SK-N-SH (cell line): ENCODE measurements at places on chromosomes 4 and X.

- H3K36me3 ChIP-seq = no peaks in the 10 kb centered on the region
- no peak overlapping the region for H3K4me3 ChIP-seq
- no peaks in the 10 kb centered on the region for H3K27me3 ChIP-seq
- no peak overlapping the region for H3K27ac ChIP-seq
- peak; percentile 50 for DNase-seq
- H3K4me1 ChIP-seq = no peaks in the 10 kb centered on the region
These were observed 49.4 kb downstream of the RTL9 start for GRCh38 chrX:110407910-110408545.

DNA sequence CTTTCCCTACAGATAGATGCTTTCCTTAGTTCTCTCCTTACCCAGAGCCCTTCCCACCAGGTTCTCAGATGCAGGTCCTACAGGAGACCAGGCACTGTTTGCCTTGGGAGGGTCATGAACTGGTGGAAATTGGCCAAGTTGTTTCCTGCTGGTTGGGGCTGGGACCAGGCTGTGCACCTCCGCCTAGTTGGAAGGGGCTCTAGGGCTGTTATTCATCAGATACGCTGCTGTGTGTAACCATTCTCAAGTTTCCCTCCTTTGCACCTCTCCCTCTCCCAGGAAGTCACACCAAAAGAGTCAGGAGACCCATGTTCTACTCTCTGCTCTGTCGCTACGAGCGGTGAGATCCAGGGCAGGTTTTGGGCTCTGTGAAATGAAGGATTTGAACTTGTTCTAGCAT, 11.9 kb upstream of the VSIG1 start:
- no peaks in the 10 kb centered on the region; the same call in 1 of the 2 replicates for H3K27me3 ChIP-seq
- no peak for DNase-seq
- no peaks in the 10 kb centered on the region for H3K36me3 ChIP-seq

DNA sequence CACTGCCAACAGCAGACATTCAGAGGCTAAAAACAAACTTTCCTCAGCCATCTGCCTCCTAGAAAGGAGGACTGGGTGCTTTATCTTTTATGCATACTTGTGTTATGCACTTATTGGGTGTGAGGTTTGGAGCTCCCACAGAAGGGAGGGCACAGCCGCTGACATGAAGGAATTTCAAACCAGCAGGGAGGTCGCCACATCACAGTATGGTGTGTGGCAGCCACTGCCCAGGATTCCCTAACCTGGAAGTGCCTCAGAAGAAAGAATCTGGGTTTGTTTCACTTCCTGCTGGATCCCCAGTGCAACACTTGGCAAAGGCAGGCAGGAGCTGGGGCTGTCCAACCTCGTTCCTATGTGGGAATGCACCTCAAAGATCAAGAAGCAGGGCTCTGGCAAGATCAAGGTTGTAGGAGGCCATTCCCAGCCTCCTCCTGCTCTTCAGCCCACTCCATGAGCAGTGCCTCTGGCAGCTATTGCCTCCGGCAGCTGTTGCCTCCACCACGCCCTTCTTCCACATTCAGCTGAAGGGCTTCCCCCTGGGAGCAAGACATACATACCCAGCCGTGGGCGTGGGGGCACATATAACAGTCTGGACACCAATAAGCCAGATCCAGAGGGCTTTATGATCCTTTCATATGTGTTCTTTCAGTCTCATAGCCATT, 109.0 kb upstream of the MAMLD1 start:
- H3K27ac ChIP-seq = no peak overlapping the region
- no peak overlapping the region for H3K4me3 ChIP-seq
- DNase-seq = no peak
- H3K36me3 ChIP-seq = no peaks in the 10 kb centered on the region
- no peaks in the 10 kb centered on the region for H3K27me3 ChIP-seq

GRCh38 chrX:140504371-140505324, at the start of gene SOX3:
Gene SOX3 (minus strand): TSS chrX:140505069. CDS start chrX:140505060, 9 bp downstream.
- H3K4me1 ChIP-seq = no peaks in the 10 kb centered on the region
- H3K27me3 ChIP-seq = peaks cover 85% of the 10 kb centered on the region
- H3K4me3 ChIP-seq = no peak within 1 kb of the TSS
- no peak within 1 kb of the TSS for H3K27ac ChIP-seq

GRCh38 chr4:138249132-138249531, 7.0 kb upstream of the SLC7A11 start:
- H3K36me3 ChIP-seq = no peaks in the 10 kb centered on the region
- H3K4me3 ChIP-seq = no peak overlapping the region
- no peaks in the 10 kb centered on the region for H3K27me3 ChIP-seq
- H3K4me1 ChIP-seq = no peaks in the 10 kb centered on the region; the same call in 1 of the 2 replicates

- no peaks in the 10 kb centered on the region for H3K36me3 ChIP-seq
- H3K4me3 ChIP-seq = no peak overlapping the region
- DNase-seq = peak; percentile 28
These were observed 102.9 kb downstream of the TSPAN7 start for GRCh38 chrX:38664285-38664684.

- no peak overlapping the region for H3K4me3 ChIP-seq
- H3K27me3 ChIP-seq = peaks cover 21% of the 10 kb centered on the region
- no peaks in the 10 kb centered on the region for H3K36me3 ChIP-seq
- no peak overlapping the region for H3K27ac ChIP-seq
These were observed 1.5 kb upstream of the CPLX1 start for GRCh38 chr4:827209-828081.

- no peak for DNase-seq
- no peaks in the 10 kb centered on the region for H3K36me3 ChIP-seq
- H3K4me1 ChIP-seq = no peaks in the 10 kb centered on the region
- no peak overlapping the region for H3K27ac ChIP-seq
These were observed 1666.4 kb upstream of the IGFBP7 start for GRCh38 chr4:58776627-58777026.

GRCh38 chr4:108129196-108129595, 39.5 kb downstream of the LEF1 start:
- H3K36me3 ChIP-seq = no peaks in the 10 kb centered on the region
- no peaks in the 10 kb centered on the region for H3K4me1 ChIP-seq
- H3K27me3 ChIP-seq = 0 out of 2 replicates have a peak, but pooled peaks cover 9% of the 10 kb centered on the region
- DNase-seq = no peak
- H3K4me3 ChIP-seq = no peak overlapping the region

DNA sequence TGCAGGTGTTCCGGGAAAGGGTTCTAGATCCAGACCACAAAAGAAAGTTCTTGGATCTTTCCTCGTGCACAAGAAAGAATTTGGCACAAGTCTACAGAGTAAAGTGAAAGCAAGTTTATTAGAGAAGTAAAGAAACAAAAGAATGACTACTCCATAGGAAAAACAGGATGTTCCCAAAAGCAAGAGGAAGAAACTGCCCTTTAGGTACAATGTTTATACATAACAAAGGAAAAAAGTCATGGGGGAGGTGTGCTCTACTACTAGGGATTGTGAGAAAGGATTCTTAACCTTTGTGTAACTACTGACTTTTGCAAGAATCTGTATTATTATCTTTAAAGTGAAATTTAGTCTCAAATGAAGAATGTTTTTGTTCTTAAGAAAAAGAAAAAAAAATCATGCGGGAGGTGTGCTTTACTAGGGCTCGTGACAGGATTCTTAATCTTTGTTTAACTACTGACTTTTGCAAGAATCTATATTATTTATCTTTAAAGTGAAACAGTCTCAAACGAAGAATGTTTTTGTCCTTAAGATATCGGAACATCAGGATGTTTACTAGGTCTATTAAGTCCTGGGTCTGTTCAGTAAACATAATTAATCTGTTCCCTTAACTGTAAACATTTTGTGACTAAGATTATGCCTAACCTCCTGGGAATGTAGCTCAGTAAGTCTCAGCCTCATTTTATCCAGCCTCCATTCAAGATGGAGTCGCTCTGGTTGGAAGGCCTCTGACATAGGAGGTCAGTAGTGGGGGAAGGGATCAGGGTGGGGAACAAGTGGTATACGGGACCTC, 110.4 kb upstream of the BEND4 start:
- no peak overlapping the region for H3K4me3 ChIP-seq
- H3K27me3 ChIP-seq = no peaks in the 10 kb centered on the region
- no peak overlapping the region for H3K27ac ChIP-seq

DNA sequence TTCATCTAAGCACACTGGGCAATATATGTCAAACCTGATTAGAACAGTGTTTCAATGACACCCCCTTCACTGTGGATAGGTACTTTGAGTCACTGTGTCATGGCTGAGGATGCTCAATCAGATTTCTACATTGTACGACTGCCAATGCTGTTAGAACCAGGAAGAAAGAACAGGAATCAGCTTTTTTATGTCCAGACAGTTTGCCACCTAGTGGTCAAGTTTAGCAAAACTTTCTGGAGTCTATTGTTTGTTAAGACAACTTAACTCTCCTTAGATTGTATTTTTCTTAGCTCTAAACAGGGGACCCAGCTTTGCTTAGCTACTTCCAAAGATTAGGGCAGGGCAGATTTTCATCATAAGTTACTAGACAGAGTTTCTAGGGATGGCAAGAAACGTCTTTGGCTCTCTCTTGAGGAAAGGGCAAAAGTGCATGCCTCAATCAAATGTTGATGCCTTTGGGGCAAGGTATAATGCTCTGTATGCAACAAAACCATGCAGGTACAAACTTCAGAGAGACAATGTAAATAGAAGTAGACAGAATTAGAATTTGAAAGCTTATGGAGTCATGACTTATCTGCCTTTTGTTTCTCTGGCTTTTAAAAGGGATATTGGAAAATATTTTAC, 40.5 kb upstream of the BMP3 start:
- no peaks in the 10 kb centered on the region for H3K27me3 ChIP-seq
- DNase-seq = peak; percentile 5
- H3K27ac ChIP-seq = no peak overlapping the region
- H3K4me3 ChIP-seq = no peak overlapping the region
- H3K36me3 ChIP-seq = no peaks in the 10 kb centered on the region

- H3K27me3 ChIP-seq = no peaks in the 10 kb centered on the region
- H3K4me1 ChIP-seq = no peaks in the 10 kb centered on the region
- no peak overlapping the region for H3K27ac ChIP-seq
These were observed 360.2 kb downstream of the GLUD2 start for GRCh38 chrX:121407627-121408026.

GRCh38 chrX:105973387-105973739, 65.2 kb downstream of the SERPINA7 start:
- no peak overlapping the region for H3K27ac ChIP-seq
- no peaks in the 10 kb centered on the region for H3K4me1 ChIP-seq
- no peak for DNase-seq
- no peak overlapping the region for H3K4me3 ChIP-seq
- no peaks in the 10 kb centered on the region for H3K27me3 ChIP-seq
- H3K36me3 ChIP-seq = no peaks in the 10 kb centered on the region

GRCh38 chrX:69314436-69315348, 149.4 kb upstream of the PJA1 start:
- no peak overlapping the region for H3K27ac ChIP-seq
- H3K4me3 ChIP-seq = no peak overlapping the region
- no peaks in the 10 kb centered on the region for H3K36me3 ChIP-seq
- no peaks in the 10 kb centered on the region; the same call in 1 of the 2 replicates for H3K4me1 ChIP-seq
- DNase-seq = peak; percentile 12

DNA sequence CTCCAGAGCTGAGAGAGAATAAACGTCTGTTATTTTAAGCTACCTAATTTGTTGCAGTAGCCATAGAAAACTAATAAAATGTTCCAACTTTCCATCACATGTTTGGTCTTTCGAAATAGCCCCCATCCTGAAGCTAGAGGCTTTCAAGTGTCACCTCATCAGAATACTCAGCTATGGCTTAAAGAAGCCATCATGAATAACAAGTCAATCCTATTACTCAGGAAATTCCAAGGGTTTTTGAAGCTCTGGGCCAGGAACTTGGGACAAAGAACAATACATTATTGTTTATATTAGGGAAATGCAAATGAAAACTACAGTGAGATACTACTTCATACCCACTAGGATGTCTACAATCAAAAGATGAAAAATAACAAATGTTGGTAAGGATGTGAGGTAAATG, 42.2 kb downstream of the TBCK start:
- H3K36me3 ChIP-seq = no peaks in the 10 kb centered on the region
- H3K4me1 ChIP-seq = peaks cover 3% of the 10 kb centered on the region; the same call in 1 of the 2 replicates
- no peak for DNase-seq
- no peaks in the 10 kb centered on the region for H3K27me3 ChIP-seq

DNA sequence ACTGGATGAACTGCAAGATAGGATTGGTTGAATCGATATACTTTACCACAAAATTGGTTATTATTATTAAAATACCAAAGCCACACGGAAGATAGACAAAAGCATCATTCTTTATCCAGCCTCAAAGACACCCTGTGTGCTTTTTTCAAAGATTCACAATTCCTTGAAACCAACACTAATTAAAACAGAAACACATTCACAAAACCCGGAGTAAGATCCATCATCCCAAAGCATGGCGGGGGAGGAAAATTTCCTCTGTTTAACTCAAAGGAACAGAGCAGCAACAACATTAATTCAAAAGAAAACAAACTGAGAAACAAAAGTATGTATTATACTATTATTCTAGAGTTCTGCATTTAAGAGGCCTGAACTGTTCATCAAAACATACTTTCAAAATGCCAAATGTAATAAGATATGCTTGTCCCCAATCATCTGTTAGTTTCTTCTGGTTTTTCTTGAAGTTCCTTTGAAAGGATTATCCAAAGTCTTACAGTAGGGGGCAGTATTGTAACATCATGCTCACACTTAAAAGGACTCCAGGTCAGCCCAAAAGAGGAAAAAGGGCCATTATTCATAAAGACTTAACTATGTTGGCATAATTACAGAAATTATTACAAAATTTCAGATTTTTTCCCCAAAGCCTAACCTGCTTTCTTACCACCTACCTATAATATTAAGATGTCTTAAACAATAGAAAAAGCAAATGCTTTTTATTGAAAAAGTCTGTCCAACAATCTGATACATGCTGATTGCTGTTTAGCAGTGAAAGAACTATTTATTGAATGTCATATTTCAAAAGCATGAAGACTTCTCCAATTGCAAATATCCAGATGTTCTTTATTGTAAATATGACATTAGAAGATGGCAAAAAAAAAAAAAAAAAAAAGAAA, 168.7 kb downstream of the SCFD2 start:
- peak overlapping the region; percentile 65 for H3K27ac ChIP-seq
- no peaks in the 10 kb centered on the region for H3K27me3 ChIP-seq
- peak overlapping the region; percentile 31; the same call in 1 of the 2 replicates for H3K4me3 ChIP-seq
- H3K36me3 ChIP-seq = no peaks in the 10 kb centered on the region

DNA sequence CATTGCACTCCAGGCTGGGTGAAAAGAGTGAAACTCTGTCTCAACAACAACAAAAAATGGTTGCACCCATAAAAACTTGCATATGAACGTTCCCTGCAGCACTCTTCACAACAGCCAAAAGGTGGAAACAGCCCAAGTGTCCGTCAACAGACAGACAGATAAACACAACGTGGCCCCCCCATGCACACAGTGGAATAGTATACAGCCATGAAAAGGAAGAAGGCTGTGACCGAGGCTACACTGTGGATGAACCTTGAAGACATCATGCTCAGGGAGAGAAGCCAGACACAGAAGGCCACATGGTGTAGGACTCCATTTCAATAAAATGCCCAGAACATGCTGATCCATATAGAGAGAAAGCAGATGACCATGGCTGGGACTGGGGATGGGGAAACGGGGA, 33.5 kb upstream of the ASMTL start:
- peaks cover 12% of the 10 kb centered on the region; the same call in 1 of the 2 replicates for H3K27me3 ChIP-seq
- H3K4me3 ChIP-seq = no peak overlapping the region
- DNase-seq = no peak
- H3K36me3 ChIP-seq = no peaks in the 10 kb centered on the region
- no peak overlapping the region for H3K27ac ChIP-seq

- H3K27ac ChIP-seq = no peak overlapping the region
- no peaks in the 10 kb centered on the region; the same call in 1 of the 2 replicates for H3K27me3 ChIP-seq
- H3K4me3 ChIP-seq = no peak overlapping the region
- no peak for DNase-seq
- no peaks in the 10 kb centered on the region for H3K36me3 ChIP-seq
- no peaks in the 10 kb centered on the region for H3K4me1 ChIP-seq
These were observed 11.4 kb upstream of the SUPT20HL2 start for GRCh38 chrX:24325231-24325630.

- H3K36me3 ChIP-seq = no peaks in the 10 kb centered on the region
- DNase-seq = no peak
- no peak overlapping the region for H3K4me3 ChIP-seq
These were observed 901.6 kb upstream of the NDST4 start for GRCh38 chr4:116015062-116015461.

- no peaks in the 10 kb centered on the region for H3K4me1 ChIP-seq
- H3K27ac ChIP-seq = no peak overlapping the region
- H3K36me3 ChIP-seq = no peaks in the 10 kb centered on the region
- H3K27me3 ChIP-seq = no peaks in the 10 kb centered on the region
These were observed 1195.8 kb downstream of the PCDH18 start for GRCh38 chr4:136336479-136336878.
